ENCODE measurements at places on chromosomes 1 and 21.
A peak's percentile ranks its signal among the peaks of the same experiment; 100 is the strongest.

GRCh38 chr1:160795951-160796383 is at the start of gene LY9:
TSS of gene LY9 (plus strand) at chr1:160796174. CDS start at chr1:160796188, 14 bp downstream.
- no peak within 1 kb of the TSS for H3K4me3 ChIP-seq
- no peaks in the 10 kb centered on the region for H3K36me3 ChIP-seq
- H3K27ac ChIP-seq: no peak within 1 kb of the TSS
- no peaks in the 10 kb centered on the region for H3K4me1 ChIP-seq
- DNase-seq: peak; percentile 31

GRCh38 chr1:186839041-186839400 is 10.3 kb downstream of the PLA2G4A start:
- H3K4me1 ChIP-seq: peaks cover 12% of the 10 kb centered on the region
- H3K27ac ChIP-seq: no peak overlapping the region
- no peaks in the 10 kb centered on the region for H3K27me3 ChIP-seq
- H3K36me3 ChIP-seq: no peaks in the 10 kb centered on the region

DNA sequence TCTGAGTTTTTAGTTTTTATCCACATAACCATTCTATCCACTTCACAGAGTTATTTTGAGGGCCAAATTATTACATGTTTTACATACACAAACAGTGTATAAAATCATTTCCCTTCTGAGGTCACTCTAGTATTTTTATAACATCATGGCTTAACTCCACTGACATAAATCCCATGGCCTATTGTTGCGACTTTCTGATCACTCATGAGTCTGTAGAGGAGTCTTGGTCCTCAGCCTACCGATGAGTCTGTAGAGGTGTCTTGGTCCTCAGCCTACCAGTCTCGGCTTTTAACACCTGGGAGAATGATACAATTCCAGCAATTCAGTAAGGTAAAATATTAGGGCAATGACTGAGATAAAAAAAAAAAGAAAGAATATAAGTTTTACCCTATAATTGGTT is 483.7 kb downstream of the USP25 start:
- no peak for DNase-seq
- H3K27me3 ChIP-seq: no peaks in the 10 kb centered on the region
- no peaks in the 10 kb centered on the region for H3K4me1 ChIP-seq
- no peak overlapping the region for H3K27ac ChIP-seq

GRCh38 chr1:165734906-165735305 is 33.8 kb downstream of the TMCO1 start:
- H3K4me1 ChIP-seq: no peaks in the 10 kb centered on the region
- no peak overlapping the region for H3K27ac ChIP-seq
- H3K36me3 ChIP-seq: peaks cover 23% of the 10 kb centered on the region
- no peaks in the 10 kb centered on the region for H3K27me3 ChIP-seq
- H3K4me3 ChIP-seq: no peak overlapping the region

DNA sequence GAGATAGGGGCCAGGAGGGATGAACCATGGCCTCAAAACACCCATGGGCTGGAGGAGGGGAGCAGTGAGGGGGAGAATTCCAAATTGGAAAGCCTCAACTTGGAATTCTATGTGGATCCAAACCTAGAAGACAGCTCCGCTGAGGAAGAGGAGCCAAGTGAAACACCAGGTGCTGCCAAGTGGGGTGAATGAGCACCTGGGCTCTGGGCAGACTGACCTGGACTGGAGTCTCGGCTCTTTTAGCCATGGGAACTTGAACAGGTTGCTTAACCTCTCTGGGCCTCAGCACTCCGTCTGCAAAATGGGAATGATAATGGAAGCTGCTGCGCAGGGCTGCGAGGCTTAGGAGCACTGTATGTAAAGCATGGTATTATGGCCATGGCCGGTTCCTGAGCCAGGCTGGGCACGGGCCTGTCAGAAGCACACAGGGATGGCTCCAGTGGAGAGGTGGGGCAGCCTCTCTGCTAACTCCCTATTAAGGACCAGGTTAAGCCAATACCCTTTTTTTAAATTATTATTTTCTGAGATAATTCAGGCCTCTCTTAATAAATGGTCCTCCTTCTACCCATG is 81.5 kb downstream of the SYT2 start:
- H3K4me3 ChIP-seq: no peak overlapping the region
- no peaks in the 10 kb centered on the region for H3K27me3 ChIP-seq

DNA sequence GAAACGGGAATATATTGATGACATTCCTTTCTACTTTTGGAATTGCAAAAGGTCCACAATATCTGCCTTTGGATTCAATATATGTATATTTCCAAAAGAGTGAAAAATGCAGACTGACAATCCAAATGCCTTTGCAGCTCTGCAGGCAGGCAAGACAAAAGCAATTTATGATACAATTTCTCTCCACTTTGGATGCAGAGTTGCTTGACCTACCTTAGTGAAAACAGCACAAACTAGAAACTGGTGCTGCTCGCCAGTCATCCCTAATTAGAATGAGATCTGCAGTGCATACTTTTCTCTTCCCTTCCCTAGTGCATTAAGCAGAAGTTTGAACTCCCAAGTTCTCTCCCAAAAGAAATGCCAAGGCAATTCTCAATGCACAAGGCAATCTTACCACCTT is 56.8 kb downstream of the KIAA0319L start:
- H3K27me3 ChIP-seq: no peaks in the 10 kb centered on the region
- H3K27ac ChIP-seq: no peak overlapping the region
- peaks cover 5% of the 10 kb centered on the region for H3K4me1 ChIP-seq
- DNase-seq: no peak
- peaks cover 4% of the 10 kb centered on the region for H3K36me3 ChIP-seq

GRCh38 chr1:96331596-96331995 is 390.0 kb upstream of the PTBP2 start:
- H3K4me3 ChIP-seq: no peak overlapping the region
- no peaks in the 10 kb centered on the region for H3K27me3 ChIP-seq
- no peak for DNase-seq
- no peaks in the 10 kb centered on the region for H3K4me1 ChIP-seq

GRCh38 chr1:11188381-11188780 is 774 bp upstream of the ANGPTL7 start:
- H3K36me3 ChIP-seq: peaks cover 55% of the 10 kb centered on the region
- H3K27me3 ChIP-seq: no peaks in the 10 kb centered on the region
- H3K4me1 ChIP-seq: no peaks in the 10 kb centered on the region
- no peak overlapping the region for H3K27ac ChIP-seq
- no peak overlapping the region for H3K4me3 ChIP-seq

GRCh38 chr1:150622303-150622975 is 7.0 kb downstream of the ENSA start:
- no peaks in the 10 kb centered on the region for H3K27me3 ChIP-seq
- no peaks in the 10 kb centered on the region for H3K4me1 ChIP-seq
- H3K36me3 ChIP-seq: peaks cover 71% of the 10 kb centered on the region
- no peak overlapping the region for H3K27ac ChIP-seq
- DNase-seq: no peak

GRCh38 chr1:68279846-68280245 is 47.5 kb upstream of the WLS start:
- H3K4me3 ChIP-seq: no peak overlapping the region
- no peaks in the 10 kb centered on the region for H3K36me3 ChIP-seq

- peaks cover 4% of the 10 kb centered on the region for H3K4me1 ChIP-seq
- no peak overlapping the region for H3K27ac ChIP-seq
- no peaks in the 10 kb centered on the region for H3K36me3 ChIP-seq
- no peak overlapping the region for H3K4me3 ChIP-seq
- H3K27me3 ChIP-seq: no peaks in the 10 kb centered on the region
These were observed 2.1 kb upstream of the TMCO2 start for GRCh38 chr1:40245686-40246085.

DNA sequence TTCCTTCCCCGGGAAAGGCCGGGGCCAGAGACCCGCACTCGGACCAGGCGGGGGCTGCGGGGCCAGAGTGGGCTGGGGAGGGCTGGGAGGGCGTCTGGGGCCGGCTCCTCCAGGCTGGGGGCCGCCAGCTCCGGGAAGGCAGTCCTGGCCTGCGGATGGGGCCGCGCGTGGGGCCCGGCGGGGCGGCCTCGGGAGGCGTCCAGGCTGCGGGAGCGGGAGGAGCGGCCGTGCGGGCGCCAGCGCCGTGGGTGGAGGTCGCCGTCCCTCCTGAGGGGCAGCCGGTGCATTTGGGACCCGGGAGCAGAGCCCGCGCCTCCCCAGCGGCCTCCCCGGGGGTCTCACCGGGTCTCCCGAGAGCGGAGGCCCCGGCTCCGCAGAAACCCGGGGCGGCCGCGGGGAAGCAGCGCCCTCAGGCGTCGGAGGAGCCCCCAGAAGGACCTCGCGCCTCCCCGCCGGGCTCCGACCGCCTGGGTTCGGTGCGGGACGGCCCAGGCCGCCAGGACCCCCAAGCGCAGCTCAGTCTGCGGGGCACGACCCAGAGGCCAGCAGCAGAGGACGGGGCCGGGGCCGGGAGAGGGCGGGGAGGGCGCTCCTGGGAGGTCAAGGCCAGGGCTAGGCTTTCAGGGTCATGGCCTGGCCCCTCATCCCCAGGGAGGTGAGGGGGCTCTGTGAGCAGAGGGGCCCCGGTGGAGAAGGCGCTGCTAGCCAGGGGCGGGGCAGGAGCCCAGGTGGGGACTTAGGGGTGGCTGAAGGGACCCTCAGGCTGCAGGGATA is 7.2 kb upstream of the SLX9 start:
- H3K27me3 ChIP-seq: peaks cover 65% of the 10 kb centered on the region
- no peak overlapping the region for H3K27ac ChIP-seq
- H3K4me1 ChIP-seq: peaks cover 13% of the 10 kb centered on the region
- peak; percentile 46 for DNase-seq
- no peaks in the 10 kb centered on the region for H3K36me3 ChIP-seq
- H3K4me3 ChIP-seq: peak overlapping the region; percentile 31

DNA sequence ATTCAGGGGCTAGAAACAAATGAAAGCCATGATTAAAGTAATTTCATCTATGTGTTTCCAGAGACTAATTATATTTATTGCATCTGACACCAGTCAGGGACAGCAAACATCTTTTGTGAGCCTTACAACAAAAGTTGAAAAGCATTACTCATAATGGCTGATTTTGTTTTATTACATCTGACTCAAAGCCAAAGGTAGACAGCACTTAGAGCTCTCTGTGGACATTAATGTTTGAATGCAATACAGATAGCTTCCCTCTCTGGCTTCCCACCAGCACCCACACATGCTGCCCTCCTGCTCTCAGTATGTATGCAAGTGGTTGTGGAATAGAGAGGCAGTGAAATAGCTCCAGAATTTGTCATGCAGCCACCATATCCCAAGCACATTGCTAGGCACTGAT is 198.7 kb downstream of the SETD4 start:
- H3K4me3 ChIP-seq: no peak overlapping the region
- peaks cover 18% of the 10 kb centered on the region for H3K4me1 ChIP-seq
- no peaks in the 10 kb centered on the region for H3K36me3 ChIP-seq
- no peak for DNase-seq
- H3K27ac ChIP-seq: no peak overlapping the region

DNA sequence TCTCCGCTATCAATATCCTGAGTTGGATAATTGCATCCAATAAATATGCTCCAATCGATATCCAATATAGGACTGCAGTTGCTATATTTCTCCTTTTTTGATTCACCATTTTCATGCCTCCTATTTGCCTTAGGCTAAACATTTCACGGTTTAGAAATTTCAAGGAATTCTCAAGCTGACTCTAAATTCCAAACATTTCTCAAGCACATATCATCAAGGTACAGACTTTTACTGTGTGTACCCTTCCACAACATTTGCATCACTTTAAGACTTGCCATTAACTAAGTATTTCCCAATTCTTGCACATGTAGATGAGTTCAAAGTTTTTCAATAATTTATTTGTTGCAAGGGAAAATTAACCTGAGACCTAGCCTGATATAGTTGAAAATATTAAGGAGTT is 795.2 kb upstream of the TMPRSS15 start:
- no peak overlapping the region for H3K4me3 ChIP-seq
- H3K36me3 ChIP-seq: no peaks in the 10 kb centered on the region
- H3K27me3 ChIP-seq: no peaks in the 10 kb centered on the region
- no peaks in the 10 kb centered on the region for H3K4me1 ChIP-seq

DNA sequence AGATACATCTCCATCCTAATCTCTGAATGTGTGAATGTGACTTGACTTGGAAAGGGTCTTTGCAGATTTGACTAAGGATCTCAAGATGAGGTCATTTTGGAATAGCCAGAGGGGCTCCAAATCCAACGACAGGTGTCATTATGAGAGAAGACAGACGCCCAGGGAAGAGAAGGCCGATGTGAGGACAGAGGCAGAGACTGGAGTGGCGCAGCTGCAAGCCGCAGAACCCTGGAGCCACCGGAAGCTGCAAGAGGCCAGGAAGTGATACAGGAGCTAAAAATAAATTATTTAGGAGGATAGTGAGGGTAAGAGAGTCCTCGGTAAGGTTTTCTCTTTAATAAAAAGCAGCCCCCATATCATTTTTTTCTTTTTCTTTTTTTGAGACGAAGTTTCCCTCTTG is 9.7 kb upstream of the AADACL4 start:
- no peak for DNase-seq
- no peaks in the 10 kb centered on the region for H3K36me3 ChIP-seq
- no peaks in the 10 kb centered on the region for H3K4me1 ChIP-seq

Measured in large intestine (tissue), 12 donors.